Activated CD8-positive, alpha-beta T cell treated with anti-CD3 and anti-CD28 coated beads for 36 hours (primary cell): ENCODE measurements at places on chromosomes 16 and 17.

- no peak for DNase-seq
Measured at GRCh38 chr17:70920416-70920815, 751.1 kb downstream of the KCNJ2 start.

GRCh38 chr17:56313201-56313600 is 159.9 kb downstream of the ANKFN1 start:
- no peak for DNase-seq

DNA sequence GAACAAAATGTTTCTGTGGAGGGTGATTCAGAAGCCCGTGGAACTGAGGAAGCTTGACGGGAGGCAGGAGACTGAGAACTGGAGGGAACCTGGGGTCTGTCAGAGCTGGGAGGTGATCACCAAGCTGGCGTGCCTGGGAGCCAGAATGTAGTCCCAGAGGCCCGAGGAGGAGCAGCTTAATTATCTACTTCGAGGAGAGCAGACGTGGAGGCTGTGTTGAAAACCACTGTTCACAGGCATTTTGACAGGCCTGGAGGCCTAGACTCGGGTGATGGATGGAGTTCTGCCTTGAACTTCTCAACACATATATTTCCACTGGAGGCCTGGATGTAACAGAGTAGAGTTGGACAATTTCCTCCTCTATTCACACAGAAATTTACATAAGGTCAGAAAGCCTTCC is 177.7 kb upstream of the SALL1 start:
- no peak for DNase-seq

- peak; percentile 73 for DNase-seq
Measured at GRCh38 chr16:610513-611381, 20.0 kb upstream of the WFIKKN1 start.
